Activated CD8-positive, alpha-beta T cell treated with anti-CD3 and anti-CD28 coated beads for 36 hours (primary cell): ENCODE measurements at places on chromosomes 1 and 21. TPM values are rescaled to one million over a fixed set of nuclear protein-coding genes. Genes with fewer than 3 reads are reported as not detected.

DCST1 gene
- not detected for total RNA-seq

DNA sequence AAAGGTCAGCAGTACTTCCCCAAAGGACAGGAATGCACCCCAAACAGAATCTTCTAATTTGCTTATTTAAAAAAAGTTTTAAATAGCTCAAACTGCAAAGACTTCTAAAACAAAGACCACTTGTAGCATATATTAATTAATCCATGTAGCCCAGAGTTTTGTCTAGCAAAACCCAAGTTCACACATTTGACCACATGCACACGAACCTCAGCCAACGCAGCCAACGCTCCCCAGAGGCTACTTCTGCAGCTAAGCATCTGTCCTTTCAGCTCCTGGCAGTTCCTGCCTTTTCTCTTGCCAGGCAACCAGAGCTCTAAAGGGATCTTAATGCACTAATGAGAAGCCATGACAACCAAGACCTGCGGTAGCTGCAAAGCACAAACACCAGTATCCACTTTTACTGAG, 89.6 kb downstream of the RERE start:
- H3K27me3 ChIP-seq = no peaks in the 10 kb centered on the region
- no peak for DNase-seq
- peaks cover 15% of the 10 kb centered on the region for H3K4me1 ChIP-seq
- H3K4me3 ChIP-seq = no peak overlapping the region
- H3K36me3 ChIP-seq = peaks cover 10% of the 10 kb centered on the region

DNA sequence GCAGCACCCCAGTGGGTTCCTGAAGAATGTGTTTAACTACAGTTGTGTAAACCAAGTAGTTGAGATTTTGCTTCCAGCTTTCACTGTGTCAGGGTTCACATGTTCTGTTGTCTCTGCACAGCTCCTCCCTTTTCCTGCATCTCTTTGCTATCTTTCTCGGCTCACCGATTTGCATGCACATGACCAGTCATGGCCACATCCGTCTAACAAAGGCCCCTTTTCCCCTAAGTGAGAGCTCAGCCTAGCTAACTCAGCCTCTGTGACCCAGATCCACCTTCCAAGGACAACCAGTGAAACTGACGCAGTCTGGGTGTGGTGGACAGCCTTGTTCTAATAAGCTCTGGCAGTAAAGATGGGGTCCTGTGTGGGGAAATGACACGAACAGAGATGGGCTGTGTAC, 101.1 kb downstream of the ZP4 start:
- H3K27me3 ChIP-seq = no peaks in the 10 kb centered on the region
- no peak for DNase-seq
- H3K36me3 ChIP-seq = no peaks in the 10 kb centered on the region
- H3K4me1 ChIP-seq = no peaks in the 10 kb centered on the region
- H3K4me3 ChIP-seq = no peak overlapping the region
- H3K27ac ChIP-seq = no peak overlapping the region

KRTAP13-2 gene
- total RNA-seq = not detected

- no peaks in the 10 kb centered on the region for H3K27me3 ChIP-seq
- H3K27ac ChIP-seq = no peak overlapping the region
- DNase-seq = no peak
- H3K4me1 ChIP-seq = peaks cover 2% of the 10 kb centered on the region
Measured at GRCh38 chr1:201556841-201557571, 18.1 kb downstream of the NAV1 start.

DNA sequence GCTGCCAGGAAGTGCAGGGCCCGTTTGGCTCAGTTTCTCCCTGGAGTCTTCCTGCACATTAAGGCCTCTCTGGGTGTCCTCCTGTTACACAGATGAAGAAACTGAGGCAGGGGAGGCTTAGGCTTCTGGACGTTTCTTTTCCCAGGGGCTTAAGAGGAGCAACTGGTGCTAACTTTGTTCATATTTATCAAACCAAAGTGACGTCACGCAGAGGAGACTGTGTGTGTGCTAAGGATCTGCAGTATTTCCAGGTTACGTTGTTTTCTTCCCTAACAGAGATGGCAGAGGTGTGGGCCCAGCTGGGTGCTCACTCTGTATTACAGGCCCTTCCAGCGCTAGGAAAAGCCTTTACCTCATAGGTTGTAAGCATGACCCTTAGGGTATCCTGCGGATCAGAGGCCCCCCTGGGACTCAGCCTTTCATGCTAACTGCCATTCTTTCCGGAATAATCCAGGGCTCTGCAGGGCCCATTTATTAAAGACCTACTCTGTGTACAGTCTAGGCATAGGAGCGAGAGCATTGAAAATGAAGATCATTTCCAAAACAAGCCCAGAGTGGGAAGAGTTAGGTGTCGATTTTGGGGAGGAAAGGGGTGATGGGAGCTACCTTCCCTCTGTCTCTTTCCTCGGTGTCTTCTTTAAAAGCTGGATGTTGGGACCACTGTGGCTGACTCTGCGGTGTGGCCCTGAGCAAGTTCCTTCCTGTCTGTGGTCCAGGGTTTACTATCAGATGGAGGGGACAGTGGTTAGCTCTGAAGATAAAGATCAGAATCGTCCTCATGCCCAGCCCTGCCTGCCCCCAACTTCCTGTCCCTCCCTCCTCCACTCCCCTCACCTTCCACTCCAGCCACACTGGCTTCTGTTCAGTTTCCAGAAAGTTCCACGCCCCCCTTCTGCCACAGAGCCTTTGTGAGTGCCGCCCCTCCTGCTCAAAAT, 4.6 kb downstream of the AGTRAP start:
- peaks cover 44% of the 10 kb centered on the region for H3K4me1 ChIP-seq
- peak overlapping the region; percentile 55 for H3K27ac ChIP-seq
- no peak overlapping the region for H3K4me3 ChIP-seq
- DNase-seq = peak; percentile 59
- no peaks in the 10 kb centered on the region for H3K36me3 ChIP-seq

DNA sequence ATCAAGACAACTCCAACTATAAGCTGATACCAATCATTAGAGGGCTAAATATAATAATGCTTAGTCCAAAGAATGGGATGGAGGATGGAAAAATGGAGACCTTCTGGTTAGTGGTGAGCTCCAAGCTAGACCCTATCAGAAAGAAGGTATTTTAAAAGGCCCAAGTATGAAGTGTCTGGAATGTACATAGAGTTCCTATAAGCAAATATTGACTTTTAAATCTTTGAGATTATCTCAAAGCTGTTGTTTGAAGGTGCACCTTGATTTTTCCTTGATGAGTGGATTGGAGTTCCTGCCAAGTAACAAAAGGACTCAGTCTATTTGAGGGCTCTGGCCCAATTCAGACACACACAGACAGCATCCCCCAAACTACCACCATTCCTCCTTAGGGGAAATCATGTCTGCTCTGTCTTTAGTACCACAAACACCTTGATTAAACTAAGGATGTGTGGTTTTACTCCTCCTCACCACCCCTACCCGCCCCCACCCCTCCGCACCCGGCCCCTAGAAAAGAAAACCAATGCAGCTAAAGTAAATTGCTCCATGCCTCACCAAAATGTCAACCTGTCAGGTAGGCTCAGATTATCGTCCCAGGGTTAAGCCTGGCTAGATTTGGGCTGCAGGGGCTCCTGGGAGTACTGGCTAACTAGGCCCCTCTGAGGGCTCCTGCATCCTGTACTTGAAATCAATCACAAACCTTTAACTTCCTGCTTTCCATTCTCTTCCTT, 59.4 kb downstream of the CDC7 start:
- H3K27me3 ChIP-seq = no peaks in the 10 kb centered on the region
- peaks cover 54% of the 10 kb centered on the region for H3K4me1 ChIP-seq
- H3K36me3 ChIP-seq = no peaks in the 10 kb centered on the region

GRCh38 chr1:9351654-9352271, 59.1 kb downstream of the SPSB1 start:
- H3K27me3 ChIP-seq = no peaks in the 10 kb centered on the region
- H3K27ac ChIP-seq = no peak overlapping the region
- no peaks in the 10 kb centered on the region for H3K4me1 ChIP-seq
- no peak overlapping the region for H3K4me3 ChIP-seq
- no peak for DNase-seq
- H3K36me3 ChIP-seq = no peaks in the 10 kb centered on the region

- peak; percentile 32 for DNase-seq
- no peak overlapping the region for H3K27ac ChIP-seq
- no peaks in the 10 kb centered on the region for H3K4me1 ChIP-seq
- H3K4me3 ChIP-seq = no peak overlapping the region
- no peaks in the 10 kb centered on the region for H3K36me3 ChIP-seq
Measured at GRCh38 chr1:192489748-192490147, 85.8 kb upstream of the RGS1 start.

SLC35F3 gene
- 3.5 TPM for total RNA-seq

TSACC gene
- not detected for total RNA-seq

GRCh38 chr1:220271706-220272046, 577 bp downstream of the RAB3GAP2 start:
- no peak for DNase-seq
- no peak overlapping the region for H3K27ac ChIP-seq
- H3K36me3 ChIP-seq = peaks cover 17% of the 10 kb centered on the region
- peaks cover 20% of the 10 kb centered on the region for H3K4me1 ChIP-seq
- peaks cover 5% of the 10 kb centered on the region for H3K27me3 ChIP-seq

- no peak for DNase-seq
- no peaks in the 10 kb centered on the region for H3K27me3 ChIP-seq
- no peak overlapping the region for H3K27ac ChIP-seq
Measured at GRCh38 chr1:83573776-83574175, 425.2 kb downstream of the TTLL7 start.

- no peaks in the 10 kb centered on the region for H3K36me3 ChIP-seq
- H3K4me3 ChIP-seq = no peak overlapping the region
- DNase-seq = no peak
- no peaks in the 10 kb centered on the region for H3K27me3 ChIP-seq
Measured at GRCh38 chr1:65045022-65045817, 78.9 kb upstream of the JAK1 start.

DNA sequence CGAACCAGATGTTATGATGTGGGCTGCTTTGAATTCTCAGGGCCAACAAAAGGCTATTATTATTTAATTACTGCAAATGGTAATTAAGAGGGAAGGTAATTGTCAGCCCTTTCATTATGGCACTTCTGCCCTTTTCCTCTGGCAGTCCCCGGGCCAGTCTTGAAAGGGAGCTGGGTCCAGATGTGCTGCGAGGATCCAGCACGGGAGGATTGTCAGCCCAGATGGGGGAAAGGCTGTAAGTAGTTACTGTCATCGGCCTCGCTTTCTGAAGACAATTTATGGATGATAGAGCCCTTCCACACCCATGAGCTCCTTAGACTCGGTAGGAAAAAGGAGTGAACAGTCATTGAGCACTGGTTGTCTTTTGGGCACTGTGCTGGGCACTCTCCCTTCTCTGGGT, 8.7 kb upstream of the ZNF362 start:
- DNase-seq = no peak
- H3K4me1 ChIP-seq = no peaks in the 10 kb centered on the region
- H3K27ac ChIP-seq = no peak overlapping the region
- H3K27me3 ChIP-seq = peaks cover 8% of the 10 kb centered on the region

DNA sequence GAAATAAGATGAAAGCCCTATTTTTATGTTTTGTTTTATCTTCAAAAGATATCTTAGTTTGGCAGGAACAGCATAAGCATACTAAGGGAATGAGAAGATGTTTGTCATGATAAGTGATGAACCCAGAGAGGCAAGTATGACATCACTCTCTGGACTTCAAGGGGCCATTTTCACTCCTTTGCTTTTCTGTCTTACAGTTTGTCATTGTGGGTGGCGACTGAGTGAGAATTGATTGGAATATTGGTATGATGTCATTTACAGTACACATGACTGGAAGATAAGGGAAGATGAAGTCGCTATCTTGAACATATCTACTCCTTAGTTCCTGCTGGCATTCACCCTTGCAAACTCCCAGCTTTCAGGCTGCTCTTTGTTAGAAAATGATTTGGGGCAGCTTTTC, 258.1 kb upstream of the RAB4A start:
- DNase-seq = no peak
- no peaks in the 10 kb centered on the region for H3K27me3 ChIP-seq
- H3K4me3 ChIP-seq = no peak overlapping the region
- no peaks in the 10 kb centered on the region for H3K36me3 ChIP-seq

DNA sequence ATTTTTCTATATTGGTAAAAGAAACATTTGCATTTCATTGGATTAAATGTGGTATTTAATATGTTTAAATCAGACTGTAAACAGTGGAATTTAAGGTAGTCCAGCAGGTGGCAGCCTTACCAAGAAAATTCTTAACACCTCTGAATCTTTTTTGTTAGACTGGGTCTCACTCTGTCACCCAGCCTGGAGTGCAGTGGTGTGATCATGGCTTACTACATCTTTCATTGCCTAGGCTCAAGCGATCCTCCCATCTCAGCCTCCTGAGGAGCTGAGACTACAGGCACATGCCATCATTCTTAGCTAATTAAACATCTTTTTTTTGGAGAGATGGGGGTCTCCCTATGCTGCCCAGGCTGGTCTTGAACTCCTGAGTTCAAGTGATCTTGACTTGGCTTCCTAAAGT, 98.8 kb downstream of the RABGAP1L start:
- H3K4me3 ChIP-seq = no peak overlapping the region
- peaks cover 8% of the 10 kb centered on the region for H3K36me3 ChIP-seq
- no peaks in the 10 kb centered on the region for H3K27me3 ChIP-seq
- no peaks in the 10 kb centered on the region for H3K4me1 ChIP-seq
- DNase-seq = peak; percentile 59
- H3K27ac ChIP-seq = no peak overlapping the region

MIXL1 gene
- not detected for total RNA-seq

DNA sequence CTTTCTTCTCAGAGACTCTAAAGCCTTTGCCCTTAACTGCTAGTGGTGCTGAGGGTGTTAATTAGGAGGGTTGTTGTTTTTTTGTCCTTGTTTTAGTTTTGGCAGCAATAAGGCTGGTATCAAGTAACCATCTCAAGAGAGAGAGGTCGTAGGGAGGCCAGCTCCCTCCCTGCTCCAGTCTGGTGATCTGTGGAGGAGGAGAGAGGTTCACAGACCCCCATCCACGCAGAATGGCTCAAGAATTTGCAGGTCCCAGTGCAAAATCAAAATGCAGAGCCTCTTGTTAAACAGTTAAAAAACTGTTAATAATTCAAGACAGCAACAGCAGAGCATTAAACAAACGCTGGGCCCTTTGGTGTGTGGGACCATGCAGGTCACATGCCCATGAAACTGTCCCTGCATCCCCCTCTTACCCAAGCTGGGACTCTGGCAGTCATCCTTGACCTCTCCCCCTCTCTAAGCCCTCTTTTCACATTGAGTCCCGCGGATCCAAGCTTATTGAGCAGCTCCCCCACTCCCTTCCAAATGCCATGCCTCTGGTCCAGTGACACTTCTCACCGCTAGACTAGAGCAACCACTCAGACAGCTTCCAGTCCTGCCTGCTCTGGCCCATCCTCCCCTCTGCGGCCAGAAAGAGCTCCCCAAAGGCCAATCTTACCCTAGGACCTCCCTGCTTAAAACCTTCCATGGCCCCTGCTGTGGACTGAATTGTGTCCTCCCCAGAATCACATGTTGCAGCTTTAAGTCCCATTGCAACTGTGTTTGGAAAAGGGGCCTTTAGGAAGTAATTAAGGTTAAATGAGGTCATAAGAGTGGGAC, 47.7 kb upstream of the RPL11 start:
- no peaks in the 10 kb centered on the region for H3K27me3 ChIP-seq

INAVA gene
- not detected for total RNA-seq

- H3K27ac ChIP-seq = no peak overlapping the region
- DNase-seq = no peak
- no peaks in the 10 kb centered on the region for H3K36me3 ChIP-seq
- peaks cover 4% of the 10 kb centered on the region for H3K4me1 ChIP-seq
- H3K27me3 ChIP-seq = no peaks in the 10 kb centered on the region
Measured at GRCh38 chr1:9873992-9874391, 36.1 kb downstream of the CTNNBIP1 start.

COP1 gene
- 36.9 TPM for total RNA-seq

- H3K4me1 ChIP-seq = no peaks in the 10 kb centered on the region
- no peak overlapping the region for H3K27ac ChIP-seq
- no peak overlapping the region for H3K4me3 ChIP-seq
- no peaks in the 10 kb centered on the region for H3K36me3 ChIP-seq
- DNase-seq = no peak
Measured at GRCh38 chr1:70966018-70966638, 81.5 kb downstream of the PTGER3 start.

KCNE2 gene
- not detected for total RNA-seq
